Amniotic epithelial cell (primary cell): ENCODE measurements at places on chromosomes 2 and 18.
A peak's percentile ranks its signal among the peaks of the same experiment; 100 is the strongest.

DNA sequence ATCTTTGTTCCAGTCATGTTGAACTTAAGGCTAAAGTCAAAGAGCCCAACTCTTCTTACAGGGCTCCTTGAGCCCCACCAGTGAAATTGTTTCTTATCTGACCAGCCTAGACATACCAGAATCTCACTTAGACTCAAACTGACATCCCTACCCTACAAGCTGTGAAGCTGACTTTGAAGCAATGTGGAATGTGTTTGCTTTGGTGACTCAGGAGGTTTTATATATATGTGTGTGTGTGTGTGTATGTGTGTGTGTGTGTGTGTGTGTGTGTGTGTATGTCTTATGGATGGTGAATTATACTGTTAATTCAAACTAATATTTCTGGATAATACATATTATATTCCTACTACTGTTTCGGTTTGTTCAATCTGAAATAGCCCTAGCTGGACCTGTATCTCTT, 67.3 kb downstream of the CAMKMT start:
- DNase-seq: peak; percentile 19

GRCh38 chr18:20988726-20989125, 122.9 kb downstream of the ROCK1 start:
- DNase-seq: no peak

DNA sequence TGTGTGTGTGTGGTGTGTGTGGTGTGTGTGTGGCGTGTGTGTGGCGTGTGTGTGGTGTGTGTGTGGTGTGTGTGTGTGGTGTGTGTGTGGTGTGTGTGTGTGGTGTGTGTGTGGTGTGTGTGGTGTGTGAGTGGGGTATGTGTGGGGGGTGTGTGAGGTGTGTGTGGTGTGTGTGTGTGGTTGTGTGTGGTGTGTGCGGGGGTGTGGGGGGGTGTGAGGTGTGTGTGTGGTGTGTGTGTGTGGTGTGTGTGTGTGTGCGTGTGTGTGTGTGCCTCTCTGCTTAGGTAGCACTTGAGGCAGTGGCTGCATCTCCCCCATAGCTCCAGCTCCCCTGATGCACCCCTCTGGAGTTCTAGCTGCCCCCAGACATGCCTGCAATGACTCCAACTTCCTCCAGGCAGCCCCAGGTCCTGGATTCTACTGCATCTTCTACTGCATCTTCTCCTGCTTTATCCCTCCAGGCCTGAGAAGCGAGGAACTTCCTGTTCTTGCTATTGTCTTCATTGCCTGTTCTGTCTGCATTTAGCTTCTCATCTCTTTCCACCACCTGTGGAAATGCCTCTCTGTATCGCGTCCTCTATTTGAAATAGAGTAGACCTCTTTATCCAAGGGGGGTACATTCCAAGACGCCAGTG, 22.2 kb upstream of the MLPH start:
- DNase-seq: no peak

DNA sequence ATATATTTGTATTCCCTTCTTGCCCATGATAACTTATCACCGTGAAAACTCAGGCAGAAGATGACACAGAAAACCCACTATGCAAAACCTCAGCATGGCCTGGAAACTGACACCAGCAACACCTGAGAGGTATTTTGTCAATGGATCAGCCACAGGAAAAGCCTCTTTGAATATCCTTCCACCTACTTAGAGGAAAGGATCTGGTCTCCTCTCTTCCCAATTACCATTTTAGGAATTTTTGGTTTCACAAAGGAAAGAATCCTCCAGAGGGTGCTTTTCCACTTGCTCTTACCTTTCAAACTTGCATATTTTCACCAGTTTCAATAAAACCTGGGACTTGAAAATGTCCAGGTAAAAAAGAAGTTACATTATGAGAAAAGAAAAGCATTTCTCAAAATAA, 20.0 kb upstream of the MEIS1 start:
- no peak for DNase-seq

- no peak for DNase-seq
These were observed 131.1 kb downstream of the SMAD2 start for GRCh38 chr18:47799376-47799775.

DNA sequence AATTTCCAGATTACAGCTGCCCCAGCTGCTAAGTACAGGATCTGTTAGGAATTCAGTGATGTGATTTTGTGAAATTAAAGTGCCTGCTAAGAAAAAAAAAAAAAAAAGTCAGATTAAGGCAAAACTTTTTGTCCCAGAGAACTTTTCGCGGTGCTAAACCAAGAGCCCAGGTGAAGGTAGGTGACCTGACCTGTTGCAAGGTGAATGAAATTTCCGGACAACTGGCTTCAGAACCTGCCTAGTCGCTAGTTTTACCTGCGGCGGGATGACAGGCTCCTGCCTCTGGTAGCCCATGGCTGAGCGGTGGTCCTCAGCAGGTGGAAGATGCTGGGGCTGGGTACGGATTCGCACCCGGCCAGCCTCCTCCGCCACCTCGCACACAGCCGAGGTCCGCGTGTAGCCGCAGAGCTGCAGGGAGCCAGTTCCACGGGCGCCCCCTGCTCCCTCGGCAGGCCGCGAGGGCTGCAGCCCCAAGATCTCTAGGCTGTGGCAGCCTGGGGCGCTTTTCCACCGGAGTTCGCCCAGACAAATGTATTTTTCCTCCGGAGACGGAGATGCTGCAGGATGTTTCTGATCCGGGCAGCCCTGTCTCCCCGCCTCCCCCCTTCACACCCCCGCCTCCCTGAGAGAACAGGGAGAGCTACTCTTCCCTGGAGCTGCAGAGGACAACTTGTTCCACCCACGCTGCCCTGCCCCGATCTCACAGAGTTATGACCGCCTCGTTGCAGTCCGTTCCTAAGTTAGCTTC, at the start of gene SLC38A11:
TSS of gene SLC38A11 (minus strand) at position 572 of the 748 bp plus-strand sequence. CDS start at position 294, 278 bp downstream.
- DNase-seq: peak; percentile 33

- DNase-seq: peak; percentile 33
These were observed 130.3 kb downstream of the ARHGAP28 start for GRCh38 chr18:6859676-6860422.

DNA sequence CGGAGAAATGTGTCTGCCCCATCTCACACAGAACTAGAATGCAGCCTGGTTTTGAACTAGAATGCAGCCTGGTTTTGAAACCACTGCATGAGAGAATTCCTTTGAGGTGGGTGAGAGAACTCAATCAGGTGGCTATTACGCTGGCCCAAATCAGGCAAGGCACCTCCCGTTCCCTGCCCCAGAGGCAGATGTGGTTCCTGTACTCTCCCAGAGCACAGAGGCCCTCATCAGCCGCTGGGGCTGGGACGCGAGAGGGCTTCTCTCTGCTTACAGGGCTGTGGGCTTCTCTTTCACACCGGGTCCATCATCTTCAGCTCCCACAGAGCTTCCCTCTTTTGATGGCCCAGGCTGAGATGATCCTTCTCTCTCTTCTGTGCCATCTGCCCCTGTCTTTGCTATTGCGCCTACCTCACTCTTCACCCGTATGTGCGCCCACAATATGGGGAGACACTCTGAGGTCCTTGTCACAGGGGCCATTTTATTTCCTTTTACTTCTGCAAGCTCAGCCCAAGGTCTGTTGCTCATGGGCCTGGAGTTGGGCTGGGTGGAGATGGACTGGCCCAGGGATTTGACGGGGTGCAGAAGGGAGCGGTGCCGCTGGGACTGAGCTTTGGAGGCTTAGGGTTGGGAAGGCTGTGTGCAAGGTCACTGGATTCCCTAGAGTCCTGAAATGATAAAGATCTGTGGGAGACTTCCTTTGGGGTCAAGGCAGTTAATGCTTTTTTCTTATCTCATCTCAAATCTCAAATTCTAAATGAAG, 84.4 kb upstream of the HS6ST1 start:
- DNase-seq: no peak

- no peak for DNase-seq
These were observed 127.5 kb downstream of the NCK2 start for GRCh38 chr2:105872142-105872728.

DNA sequence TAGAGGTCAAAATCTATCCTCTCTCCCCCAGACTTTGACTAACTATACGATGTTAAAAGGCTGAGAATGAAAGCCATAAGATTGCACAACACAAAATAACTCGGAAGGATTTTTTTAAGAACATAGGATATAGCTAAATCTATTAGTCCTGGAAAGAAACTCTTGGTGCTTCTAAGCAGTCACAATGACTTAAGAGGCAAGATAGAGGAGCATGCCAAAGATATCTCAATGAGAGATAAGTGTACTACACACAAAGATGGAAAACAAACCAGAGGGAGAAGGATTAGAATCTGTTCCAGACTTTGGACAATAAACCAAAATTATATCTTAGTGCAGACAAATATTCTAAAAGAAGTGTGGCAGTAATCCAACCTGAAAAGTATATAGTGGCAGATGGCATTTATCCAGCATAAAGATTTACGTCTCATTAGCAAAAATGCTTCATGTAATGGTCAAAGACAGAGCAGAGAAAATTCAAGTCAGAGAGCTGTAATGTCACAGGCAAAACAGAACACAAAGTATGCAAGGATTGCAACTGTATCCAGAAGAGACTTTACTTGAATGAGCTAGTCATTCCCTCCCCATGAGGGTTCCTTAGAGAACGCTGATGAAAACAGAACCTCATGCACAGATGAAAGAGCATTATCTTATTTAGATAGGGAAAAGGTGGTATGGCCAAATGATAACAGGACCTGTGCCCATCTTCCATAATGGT, 28.8 kb upstream of the EVA1A start:
- DNase-seq: peak; percentile 50

DNA sequence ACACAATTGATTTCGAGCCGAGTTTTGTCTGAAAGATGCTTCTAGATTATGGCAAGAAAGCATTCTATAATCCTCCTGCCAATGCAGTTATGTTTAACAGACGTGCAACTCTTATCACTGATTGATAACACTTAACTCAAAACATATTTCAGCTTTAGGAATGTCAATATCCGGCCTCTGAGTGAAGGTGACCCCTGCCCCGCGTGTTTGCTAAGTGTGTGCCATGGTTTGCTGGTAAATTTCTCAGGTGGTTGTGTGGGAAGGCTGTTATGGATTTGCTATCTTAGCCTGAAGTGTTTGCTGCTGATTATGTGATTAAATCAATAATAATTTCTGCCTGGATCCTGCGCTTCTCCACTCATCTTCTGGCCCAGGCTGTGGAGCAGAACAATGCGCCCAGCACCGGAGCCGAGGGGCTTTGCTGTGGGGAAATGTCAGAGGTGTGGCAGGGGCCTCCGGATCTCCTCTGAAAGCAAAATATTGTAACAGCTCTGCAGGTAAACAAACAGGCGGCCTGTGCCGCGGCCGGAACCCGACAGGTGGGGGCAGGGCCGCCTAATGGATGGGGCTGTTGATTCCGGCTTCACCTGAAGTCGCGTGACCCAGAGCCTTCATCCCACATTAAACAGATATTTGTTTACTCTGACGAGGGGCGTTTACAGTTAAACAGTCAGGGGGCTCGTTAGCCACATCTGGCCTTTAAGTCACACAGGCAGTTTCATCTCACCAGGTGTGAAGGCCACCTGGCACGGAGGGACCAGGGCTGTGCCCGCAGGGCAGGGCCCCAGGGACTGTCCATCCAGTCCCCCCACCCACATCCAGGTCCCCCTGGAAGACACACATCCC, 210.7 kb upstream of the SALL3 start:
- DNase-seq: no peak

- DNase-seq: no peak
These were observed 52.4 kb upstream of the ATP8B1 start for GRCh38 chr18:57855551-57855950.

DNA sequence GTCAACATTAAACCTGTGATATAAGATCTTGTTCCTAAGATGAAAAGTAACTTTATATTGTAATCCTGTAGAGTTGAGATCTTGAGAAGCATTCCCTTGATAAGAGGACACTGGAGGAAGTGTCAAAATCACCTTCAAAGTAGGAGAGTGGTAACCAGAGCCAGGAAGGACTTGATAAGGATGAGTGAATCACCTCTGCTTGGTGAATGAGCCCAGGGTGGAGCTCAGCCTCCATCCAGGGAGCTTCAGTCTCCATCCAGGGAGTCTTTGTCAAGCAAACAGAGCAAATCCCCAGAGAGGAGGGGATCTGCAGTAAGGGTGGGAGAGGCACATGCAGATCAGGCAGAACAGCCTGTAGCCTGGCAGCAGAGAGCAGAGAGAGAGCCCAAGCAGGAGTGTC, 167.1 kb upstream of the SIX2 start:
- peak; percentile 63 for DNase-seq

DNA sequence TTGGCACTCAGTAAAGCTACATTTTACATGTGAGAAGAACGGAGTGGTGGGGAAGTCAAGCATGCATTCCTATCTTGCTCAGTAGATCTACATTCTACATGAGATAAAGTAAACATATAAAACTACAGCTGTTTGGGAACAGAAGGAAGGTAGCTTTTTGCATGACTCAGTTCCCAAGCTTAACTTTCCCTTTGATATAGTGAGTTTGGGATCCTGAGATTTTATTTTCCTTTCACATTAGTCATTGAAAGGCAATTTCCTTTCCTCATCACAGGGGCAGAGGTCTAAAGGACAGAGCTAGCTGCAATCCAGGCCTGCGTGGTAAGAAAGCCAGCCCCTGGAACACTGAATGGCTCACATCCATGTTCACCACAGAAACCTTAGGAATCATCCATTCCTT, 257.2 kb downstream of the SRBD1 start:
- peak; percentile 70 for DNase-seq

GRCh38 chr2:217060951-217061547, 201.2 kb upstream of the TNP1 start:
- no peak for DNase-seq

DNA sequence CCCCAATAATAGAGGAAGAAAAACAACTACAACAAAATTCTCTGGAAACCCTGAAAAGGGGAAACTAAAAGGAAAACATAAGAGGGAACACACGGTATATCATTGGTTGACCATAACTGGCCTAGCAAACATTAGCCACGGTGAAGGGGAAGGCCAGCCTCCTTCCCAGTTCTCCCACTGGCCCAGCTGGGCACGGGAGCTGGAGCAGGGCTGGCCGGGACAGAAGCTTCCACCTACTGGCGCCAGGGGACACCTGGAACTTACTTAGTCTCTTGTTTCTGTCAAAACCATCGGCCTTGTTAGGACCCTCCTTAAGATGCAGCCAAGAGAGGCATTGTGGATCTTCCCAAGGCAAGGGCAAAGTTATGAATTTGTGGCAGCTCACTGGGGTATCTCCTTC, 56.1 kb upstream of the DLGAP1 start:
- no peak for DNase-seq

- DNase-seq: no peak
These were observed 485.7 kb downstream of the THSD7B start for GRCh38 chr2:137251045-137251444.

DNA sequence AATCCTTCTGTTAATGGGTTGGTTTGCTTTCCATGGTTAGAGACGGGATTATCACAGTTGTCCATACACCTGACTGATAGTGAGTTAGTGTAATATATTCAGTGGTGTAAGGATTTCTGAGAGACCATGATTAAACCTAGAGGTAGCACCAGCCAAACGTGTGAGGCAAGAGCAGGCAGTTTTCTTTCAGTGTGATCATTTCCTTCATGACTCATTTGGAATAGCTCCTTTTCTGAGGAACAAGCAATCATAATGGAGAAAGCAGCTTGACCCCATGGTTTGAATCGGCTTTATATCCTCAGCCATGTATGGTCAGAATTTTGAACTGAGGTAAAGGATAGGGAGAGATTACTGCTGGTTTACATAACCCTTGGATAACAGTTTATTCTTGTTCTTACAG, 2.9 kb downstream of the MXD1 start:
- DNase-seq: peak; percentile 90

- DNase-seq: no peak
These were observed 167.3 kb downstream of the SEPTIN10 start for GRCh38 chr2:109446278-109447131.
